Germinal center (tissue), 1 donor: ENCODE measurements at places on chromosomes 7 and 10.

DNA sequence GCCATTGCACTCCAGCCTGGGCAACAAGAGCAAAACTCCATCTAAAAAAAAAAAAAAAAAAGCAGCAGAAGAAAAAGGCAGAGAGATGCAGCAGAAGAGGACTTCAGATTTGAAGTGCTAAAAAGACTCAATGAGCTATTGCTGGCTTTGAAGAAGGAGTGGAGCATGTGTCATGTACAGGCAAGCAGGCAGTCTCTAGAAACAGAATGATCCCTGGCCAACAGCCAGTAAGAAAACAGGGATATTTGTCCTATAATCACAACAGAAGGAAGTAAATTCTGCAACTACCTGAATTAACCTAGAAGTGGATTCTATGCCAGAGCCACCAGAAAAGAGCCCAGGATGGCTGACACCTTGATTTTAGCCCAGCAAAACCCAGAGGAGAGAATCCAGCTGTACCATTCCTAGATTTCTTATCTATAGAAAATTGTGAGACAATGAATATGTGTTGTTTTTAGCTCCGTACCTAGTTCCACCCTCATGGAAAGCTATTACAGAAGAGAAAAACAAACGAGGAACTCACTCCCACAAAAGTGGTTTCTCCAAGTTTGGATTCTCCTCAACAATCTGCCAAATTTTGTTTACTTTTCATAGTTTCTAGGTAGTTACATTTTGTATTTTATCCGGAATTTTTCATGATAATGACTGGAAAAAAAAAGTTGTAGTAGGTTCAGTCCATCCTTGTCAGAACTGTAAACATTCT, 198.2 kb upstream of the GNAI1 start:
- DNase-seq: no peak

- DNase-seq: no peak
Measured at GRCh38 chr10:126893841-126894240, 11.4 kb upstream of the DOCK1 start.

DNA sequence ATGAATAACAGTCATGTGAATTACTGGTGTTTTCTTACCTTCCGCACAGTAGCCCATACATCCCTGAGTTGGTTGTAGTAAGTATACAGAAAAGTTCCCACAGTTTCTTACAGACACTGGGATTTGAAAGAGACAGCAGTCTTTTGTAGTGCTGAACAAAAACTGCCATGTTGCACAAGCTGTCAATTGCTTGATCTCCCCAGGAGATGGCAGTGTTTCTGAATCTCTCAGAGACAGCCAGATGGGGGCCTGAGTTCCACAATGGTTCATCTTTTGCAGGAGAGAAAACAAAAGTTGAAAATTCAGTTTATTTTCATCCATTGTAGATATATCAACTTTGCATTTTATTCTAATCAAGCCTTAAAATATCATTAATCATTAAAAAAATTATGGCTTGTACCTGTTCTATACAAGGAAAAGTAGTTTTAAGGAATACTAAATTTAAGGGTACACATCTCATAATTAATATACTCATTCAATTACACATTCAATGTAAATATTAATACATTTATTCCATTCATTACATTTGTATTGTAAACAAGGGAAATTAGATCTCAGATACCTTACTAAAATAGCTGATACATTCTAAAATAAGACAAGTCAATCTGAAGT, 14.5 kb downstream of the VWDE start:
- DNase-seq: peak; percentile 14

GRCh38 chr7:8015100-8015745, 46.6 kb downstream of the GLCCI1 start:
- DNase-seq: no peak

GRCh38 chr7:4665661-4666060, 16.4 kb upstream of the FOXK1 start:
- DNase-seq: no peak

- no peak for DNase-seq
Measured at GRCh38 chr7:155032978-155033377, 30.1 kb upstream of the PAXIP1 start.

DNA sequence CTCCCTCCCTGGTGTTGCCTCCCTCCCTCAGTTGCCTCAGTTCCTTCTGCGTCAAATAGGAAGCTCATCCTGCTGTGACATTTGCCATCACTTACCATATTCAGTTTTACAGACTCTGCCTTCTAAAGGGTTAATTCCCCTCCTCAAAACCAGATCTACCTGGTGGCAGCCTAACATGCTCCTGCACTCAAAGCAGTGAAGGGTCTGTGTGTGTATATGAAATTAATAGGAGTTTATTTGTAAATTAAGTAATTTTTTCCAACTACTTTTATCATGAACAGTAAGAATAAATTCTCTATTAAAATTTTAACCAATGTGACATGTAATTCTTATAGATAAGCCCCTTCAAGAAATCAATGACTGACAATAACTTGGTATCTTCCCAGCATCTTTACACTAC, 158.6 kb upstream of the INSYN2A start:
- no peak for DNase-seq

- no peak for DNase-seq
Measured at GRCh38 chr7:22173685-22174573, 183.0 kb downstream of the RAPGEF5 start.
